ENCODE measurements at places on chromosomes 3 and 15.

DNA sequence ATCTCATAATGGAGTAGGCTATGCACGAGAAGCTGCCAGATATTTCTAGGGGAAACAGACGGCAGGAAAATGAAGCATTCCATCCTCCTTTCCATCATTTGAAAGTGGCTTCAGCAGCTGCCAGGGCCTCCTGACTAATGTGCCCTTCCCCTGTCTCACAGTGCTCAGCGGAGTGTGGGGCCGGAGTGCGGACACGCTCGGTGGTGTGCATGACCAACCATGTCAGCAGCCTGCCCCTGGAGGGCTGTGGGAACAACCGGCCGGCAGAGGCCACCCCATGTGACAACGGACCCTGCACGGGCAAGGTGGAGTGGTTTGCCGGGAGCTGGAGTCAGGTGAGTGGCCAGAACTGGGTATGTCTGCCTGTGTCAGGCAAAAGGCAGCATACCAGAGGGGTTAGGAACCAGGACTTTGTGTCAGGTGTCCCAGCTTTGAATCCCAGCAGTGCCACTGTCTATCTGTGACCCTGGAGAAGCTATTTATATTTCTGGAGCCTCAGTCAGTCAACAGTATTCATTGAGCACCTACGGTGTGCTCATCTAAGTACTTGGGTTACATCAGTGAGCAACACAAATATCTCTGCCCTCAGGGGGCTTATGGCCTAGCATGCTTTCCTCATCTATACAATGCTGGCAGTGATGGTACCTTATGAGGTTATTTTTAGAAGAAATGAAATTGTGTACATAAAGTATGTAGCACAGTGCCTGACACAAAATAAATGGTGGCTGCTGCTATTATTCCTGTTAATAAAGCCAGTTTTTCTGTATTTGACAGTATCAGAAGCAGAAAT is 52.4 kb upstream of the NR2E3 start:
- no peak for DNase-seq

- DNase-seq = no peak
Measured at GRCh38 chr3:7574435-7574834, 713.5 kb downstream of the GRM7 start.

- no peak for DNase-seq
Measured at GRCh38 chr15:77031376-77032050, 36.6 kb downstream of the PSTPIP1 start.

DNA sequence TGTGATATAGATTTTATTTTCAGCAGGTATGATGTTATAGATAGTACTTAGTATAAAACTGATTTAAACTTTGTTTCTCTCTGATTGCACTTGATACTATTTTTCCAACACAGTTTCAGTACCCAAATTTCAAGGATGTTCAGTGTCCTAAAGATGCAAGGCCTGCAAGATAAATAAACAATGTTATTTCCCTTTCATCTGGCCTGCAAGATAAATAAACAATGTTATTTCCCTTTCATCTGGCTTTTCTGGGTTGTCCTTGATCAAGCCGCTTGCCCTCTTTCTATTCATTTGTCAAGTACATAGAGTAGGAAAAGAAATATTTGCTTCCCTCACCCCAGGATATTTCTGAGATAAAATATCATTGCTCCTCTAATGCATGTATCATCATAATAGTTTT is 571.0 kb downstream of the FGF12 start:
- DNase-seq = no peak

GRCh38 chr3:184481984-184482671 is 79.5 kb upstream of the EPHB3 start:
- no peak for DNase-seq

- DNase-seq = no peak
Measured at GRCh38 chr15:68843425-68844311, 23.0 kb upstream of the ANP32A start.

- DNase-seq = no peak
Measured at GRCh38 chr3:103613397-103614156, 1178.8 kb downstream of the ZPLD1 start.

- DNase-seq = no peak
Measured at GRCh38 chr15:53611145-53611920, 148.1 kb downstream of the WDR72 start.

GRCh38 chr15:77753281-77753873 is 120.7 kb upstream of the LINGO1 start:
- DNase-seq = no peak

DNA sequence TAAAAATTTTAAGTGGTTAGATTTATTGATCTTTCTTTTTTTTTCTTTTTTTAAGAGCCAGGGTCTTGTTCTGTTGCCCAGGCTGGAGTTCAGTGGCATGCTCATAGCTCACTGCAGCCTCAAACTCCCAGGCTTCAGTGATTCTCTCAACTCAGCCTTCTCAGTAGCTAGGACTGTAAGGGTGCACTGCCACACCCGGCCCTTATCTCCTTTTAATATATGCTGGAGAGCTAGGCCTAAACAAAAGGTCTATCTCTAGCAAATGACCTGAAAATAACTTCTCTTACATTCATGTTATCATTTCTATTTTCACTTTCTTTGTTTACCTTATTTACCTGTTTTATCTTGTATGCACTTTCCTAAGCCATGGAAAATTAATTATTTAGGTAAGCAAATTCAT is 35.2 kb upstream of the MELTF start:
- DNase-seq = no peak

GRCh38 chr3:188049606-188050530 is 104.1 kb upstream of the LPP start:
- no peak for DNase-seq

- DNase-seq = no peak
Measured at GRCh38 chr3:195777975-195778374, 33.8 kb downstream of the MUC4 start.

GRCh38 chr3:128348075-128348474 is 118.6 kb downstream of the DNAJB8 start:
- DNase-seq = no peak

- DNase-seq = no peak
Measured at GRCh38 chr3:175066617-175067415, 207.7 kb downstream of the NAALADL2 start.

- no peak for DNase-seq
Measured at GRCh38 chr15:39296955-39297354, 283.9 kb upstream of the THBS1 start.

GRCh38 chr3:164673738-164674137 is 404.6 kb downstream of the SI start:
- no peak for DNase-seq

GRCh38 chr3:175005881-175006280 is 146.7 kb downstream of the NAALADL2 start:
- no peak for DNase-seq

- DNase-seq = peak; percentile 48
Measured at GRCh38 chr3:12286927-12287726, 1.7 kb upstream of the PPARG start.

DNA sequence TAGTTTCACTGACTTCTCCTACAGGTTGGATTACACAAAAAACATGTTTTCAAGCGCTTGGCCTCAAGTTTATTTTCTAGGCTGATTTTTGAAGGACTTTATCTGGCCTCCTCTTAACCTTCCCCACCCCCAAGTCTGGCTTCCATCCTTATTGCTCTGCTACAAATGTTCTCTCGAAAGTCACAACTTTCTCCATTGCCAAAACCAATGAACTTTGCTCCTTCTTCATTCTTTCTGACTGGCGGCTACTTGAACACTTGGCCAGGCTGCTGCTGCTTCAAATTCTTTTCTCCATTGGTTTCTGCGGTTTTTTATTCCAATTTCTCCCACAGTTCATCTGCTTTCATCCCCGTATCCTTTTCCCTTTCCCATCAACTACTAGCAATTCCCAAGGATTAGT is 106.6 kb downstream of the TOP2B start:
- peak; percentile 77 for DNase-seq

DNA sequence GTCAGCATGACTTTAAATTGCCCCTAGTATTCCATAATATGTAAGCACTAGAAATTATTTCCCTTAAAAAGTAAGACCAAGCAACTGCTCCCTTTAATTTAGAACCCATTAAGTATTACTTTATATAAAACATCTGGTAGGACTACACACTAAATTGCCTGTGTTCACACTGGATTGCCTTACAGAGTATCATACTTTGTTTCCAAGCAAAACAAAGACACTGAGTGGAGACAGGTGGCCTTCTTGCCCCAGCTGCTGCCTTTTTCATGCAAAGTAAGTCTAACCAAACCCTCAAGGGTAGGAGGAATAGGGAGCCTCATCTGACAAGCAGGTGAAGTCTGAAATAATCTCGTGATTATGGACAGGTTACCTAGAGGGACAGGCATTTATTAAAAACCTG is 87.3 kb downstream of the PEX5L start:
- no peak for DNase-seq

DNA sequence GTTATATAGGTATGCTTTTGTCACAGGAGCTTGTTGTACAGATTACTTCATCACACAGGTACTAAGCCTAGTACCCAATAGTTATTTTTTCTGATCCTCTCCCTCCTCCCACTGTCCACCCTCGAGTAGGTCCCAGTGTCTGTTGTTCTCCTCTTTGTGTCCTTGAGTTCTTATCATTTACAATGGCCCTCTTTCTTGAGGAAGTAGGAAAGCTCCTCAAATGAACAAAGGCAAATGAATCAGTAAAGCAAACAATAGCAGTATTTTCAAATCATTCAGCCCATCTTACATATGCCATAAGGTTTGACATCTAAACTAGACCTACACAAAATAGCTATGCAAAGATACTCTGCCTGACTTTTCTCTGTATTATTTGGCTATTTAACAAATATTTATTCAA is 211.5 kb downstream of the CDIN1 start:
- DNase-seq = no peak

DNA sequence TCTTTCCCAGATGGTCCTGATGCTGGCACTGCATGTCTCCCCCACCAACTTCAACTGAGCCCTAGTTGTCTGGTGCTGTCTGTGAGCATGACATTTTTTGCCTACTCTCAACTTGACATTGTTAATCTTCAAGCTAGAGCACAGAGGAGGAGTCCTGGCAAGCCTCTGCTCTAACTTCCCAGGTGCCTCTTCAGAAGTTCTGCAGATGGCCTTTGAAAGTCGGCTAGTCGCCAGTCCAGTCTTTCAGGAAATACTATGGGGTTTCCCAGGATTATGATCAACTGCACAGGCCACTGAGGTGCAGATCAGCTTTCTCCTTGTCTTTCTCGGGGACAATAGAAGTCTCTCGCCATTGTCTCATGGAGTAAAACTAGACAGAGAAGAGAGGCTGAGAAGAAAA is 86.7 kb downstream of the ST8SIA2 start:
- DNase-seq = no peak

DNA sequence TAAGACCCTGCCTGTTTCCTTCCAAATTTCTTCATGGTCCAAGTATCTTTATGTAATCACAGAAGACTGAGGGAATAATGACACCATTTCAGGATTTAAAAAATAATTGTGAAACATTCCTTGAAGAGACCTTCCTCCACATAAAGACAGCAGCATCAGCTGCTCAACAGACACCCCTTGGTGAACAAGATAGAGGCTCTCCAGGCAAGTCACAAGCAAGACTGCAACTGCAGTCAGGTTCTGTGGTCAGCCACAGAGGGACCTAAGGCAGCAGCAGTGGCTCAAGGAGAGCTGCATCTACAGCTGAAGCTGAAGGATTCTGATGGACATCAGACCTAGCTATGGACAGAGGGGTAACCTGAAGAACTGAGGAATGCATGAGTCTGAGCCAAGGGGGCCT is 97.2 kb upstream of the C3orf80 start:
- no peak for DNase-seq

DNA sequence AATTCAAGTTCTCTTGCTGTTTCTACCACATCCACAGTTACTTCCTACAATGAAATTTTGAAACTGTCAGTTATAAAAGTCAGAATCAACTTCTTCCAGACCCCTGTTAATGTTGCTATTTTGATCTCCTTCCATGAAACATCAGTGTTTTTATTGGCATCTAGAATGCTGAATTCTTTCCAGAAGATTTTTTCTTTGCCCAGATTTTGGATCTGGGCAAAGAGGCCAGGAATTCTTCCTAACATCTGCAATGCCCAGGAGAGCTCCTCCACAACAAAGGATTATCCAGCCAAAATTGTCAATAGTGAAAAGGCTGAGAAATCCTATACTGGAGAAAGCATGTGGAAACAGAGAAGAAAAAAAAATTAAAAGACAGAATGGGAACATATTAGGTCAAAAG is 75.5 kb downstream of the SERPINI1 start:
- DNase-seq = no peak

- DNase-seq = no peak
Measured at GRCh38 chr3:160040181-160040580, 51.5 kb downstream of the IL12A start.

- peak; percentile 78 for DNase-seq
Measured at GRCh38 chr15:84947947-84948830, 33.5 kb upstream of the PDE8A start.

DNA sequence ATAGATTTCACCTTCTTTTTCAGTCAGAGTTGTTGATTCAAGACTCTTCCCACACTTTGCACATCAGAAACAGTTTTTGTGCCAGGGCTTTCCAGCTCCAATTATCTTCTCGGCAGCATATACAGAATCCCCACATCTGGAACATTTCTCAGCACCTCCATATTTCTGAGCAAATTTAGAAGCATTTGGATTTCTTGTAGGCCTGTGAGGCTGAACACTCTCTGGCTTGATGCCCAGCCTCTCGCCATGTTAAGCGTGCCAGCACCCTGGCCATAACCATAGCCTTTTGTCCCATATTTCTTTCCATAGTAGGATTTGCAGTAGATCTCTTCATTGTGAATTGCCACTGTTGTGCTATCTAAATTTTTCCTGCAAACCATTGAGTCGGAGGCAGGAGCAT is 28.3 kb downstream of the CD80 start:
- no peak for DNase-seq

DNA sequence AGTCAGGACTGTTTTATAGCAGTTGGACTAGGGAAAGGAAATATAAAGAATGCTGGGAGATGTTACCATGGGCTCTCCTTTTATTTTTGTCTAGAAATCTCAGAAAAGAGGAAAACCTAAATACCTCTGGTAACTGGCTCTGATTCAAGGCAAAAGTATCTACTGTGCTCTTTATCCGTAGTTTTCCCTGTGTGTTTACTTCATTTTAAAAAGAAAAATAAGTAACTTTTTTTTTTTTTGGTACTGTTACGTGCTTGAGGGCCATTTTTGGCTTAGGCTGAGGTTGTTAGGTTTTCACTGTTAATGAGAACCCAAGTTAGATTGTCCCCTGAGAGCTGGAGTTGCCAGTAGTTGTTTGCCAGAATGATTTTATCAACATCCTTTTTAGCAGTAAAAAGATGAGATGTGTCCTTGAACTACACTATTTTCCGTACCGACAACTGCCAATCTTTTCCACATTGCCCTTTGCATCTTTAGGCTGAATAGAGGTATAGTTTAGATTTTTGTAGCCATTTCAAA is 35.8 kb downstream of the IQGAP1 start:
- no peak for DNase-seq

GRCh38 chr15:69161079-69161877 is 843 bp downstream of the GLCE start:
- DNase-seq = peak; percentile 76

- no peak for DNase-seq
Measured at GRCh38 chr15:74141591-74141990, 11.2 kb downstream of the ISLR2 start.

DNA sequence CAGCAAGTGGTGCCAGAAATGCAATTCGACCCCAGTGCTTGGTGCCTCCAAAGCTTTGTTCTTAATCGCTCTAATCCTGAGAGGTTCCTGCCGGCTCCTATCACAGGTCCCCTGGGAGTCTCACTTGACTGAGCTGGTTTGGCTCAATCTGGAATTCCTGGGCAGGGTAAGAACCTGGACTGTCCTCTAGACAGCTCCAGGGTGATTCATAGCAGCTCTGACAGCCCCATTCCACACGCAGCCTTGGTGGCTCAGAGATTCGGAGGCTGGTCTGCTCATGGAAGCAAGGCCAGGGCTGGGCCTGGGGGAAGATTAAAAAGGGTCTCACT is 37.9 kb downstream of the MYO5C start:
- no peak for DNase-seq

GRCh38 chr3:44031387-44032380 is 210.0 kb upstream of the TOPAZ1 start:
- no peak for DNase-seq

Measured in right cardiac atrium (tissue), 5 donors.